ENCODE measurements at places on chromosomes 13 and 19.

GRCh38 chr13:57946361-57946760 is 314.8 kb downstream of the PCDH17 start:
- DNase-seq = peak; percentile 0

DNA sequence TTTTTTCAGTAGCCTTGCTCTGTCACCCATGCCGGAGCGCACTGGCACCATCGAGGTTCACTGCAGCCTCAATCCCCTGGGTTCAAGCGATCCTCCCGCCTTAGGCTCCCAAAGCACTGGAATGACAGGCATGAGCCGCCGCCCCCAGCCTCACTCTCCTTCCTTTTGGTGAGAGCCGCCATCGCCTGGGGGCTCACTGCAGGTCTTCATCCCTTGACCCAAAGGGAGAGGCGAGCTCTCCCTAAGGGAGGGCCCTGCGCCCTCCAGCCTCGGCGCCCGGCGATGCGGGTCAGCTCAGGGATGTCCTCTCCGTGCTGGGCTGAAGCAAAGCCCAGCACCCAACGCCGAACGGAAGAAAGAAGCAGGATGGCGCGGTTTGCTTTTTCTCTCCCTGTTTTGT is 23.2 kb upstream of the ZBTB7A start:
- no peak for DNase-seq

DNA sequence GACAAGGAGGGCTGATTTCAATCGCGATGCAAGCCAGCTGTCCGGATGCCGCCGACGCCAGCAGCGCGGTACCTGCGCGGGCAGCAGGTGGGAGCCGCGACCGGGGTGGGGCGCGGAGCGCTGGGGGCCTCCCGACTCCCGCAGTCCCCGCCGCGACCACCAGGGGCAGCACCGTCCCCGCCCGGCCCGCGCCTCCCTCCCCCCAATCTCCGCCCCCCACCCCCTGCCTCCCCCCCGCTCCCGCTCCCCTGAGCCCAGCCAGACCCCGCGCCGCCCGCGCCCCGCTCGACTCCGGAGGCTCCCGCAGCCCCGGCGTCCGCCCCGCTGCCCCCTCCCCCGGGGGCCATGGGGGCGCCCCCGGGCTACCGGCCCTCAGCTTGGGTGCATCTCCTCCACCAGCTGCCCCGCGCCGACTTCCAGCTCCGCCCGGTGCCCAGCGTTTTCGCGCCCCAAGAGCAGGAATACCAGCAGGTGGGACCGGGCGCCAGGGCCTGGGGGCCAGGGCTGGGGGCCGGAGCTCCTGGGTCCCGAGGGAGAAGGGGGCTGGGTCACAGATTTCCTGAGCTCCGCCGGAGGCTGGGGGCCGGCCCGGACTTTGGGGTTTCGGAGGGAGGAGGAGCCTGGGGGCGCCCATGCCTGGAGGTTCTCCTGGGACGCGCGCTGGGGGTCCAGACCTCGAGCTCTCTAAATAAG is at the start of gene TTYH1:
Gene TTYH1 (plus strand): TSS at position 257 of the 693 bp plus-strand sequence. CDS start 89 bp downstream, at position 346.
- DNase-seq = no peak

GRCh38 chr13:110592665-110593064 is 22.7 kb upstream of the NAXD start:
- DNase-seq = no peak

GRCh38 chr13:28707629-28708427 is 10.9 kb downstream of the SLC46A3 start:
- peak; percentile 18 for DNase-seq

DNA sequence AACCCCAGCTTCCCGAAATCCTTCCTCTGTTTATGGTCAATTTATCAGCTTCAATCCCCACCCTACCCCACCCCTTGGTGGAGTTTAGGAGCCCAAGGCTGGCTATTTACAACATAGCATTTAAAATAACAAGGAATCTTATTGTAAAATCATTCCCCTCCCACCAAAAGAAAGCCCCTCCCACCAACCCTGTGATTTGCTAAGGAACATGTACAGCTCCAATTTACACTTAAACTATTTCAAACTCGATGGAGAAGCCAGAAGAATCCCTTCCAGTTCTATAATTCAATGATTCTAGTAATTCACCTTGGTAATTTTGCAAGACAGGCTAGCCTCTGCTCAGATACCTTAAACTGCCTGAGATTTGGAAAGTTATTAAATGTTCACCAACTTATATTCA is 3.0 kb downstream of the LATS2 start:
- no peak for DNase-seq

DNA sequence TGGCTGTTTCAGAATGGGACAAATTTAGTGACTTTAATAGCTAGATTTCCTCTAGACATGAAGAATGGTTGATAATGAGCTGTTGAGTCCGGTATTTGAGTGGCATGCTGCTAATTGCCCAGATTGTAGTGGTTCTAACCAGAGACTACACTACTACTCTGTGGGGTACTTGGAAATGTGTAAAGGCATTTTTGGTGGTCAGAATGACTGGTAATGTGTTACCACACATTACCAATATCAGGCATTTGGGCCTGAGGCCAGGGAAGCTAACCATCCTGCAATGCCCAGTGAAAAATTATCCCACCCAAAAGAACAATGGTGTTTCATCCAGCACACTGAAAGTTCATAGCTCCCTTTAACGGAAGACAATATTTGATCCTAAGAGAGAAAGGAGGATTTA is 17.5 kb upstream of the N4BP2L1 start:
- DNase-seq = no peak
